ENCODE measurements at places on chromosomes 13 and 19.

DNA sequence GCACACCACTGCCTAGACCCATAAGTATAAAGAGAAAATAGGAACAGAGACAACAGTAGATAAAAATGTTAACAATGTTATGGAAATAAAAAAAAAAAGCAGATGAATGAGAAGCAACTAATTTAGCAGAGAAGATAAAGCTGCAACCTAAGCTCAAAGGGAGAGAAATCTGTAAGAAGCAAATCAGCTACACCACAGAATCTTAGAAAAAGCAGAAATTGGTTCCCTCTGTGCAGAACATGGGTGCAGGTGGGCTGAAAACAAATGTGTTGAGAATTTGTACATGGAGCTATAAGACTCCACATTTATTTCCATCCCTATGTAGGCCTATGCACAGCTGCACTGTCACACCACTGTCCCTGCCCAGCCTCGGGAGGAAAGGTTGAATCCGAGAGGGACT, 44.8 kb upstream of the KATNAL1 start:
- no peak for DNase-seq

DNA sequence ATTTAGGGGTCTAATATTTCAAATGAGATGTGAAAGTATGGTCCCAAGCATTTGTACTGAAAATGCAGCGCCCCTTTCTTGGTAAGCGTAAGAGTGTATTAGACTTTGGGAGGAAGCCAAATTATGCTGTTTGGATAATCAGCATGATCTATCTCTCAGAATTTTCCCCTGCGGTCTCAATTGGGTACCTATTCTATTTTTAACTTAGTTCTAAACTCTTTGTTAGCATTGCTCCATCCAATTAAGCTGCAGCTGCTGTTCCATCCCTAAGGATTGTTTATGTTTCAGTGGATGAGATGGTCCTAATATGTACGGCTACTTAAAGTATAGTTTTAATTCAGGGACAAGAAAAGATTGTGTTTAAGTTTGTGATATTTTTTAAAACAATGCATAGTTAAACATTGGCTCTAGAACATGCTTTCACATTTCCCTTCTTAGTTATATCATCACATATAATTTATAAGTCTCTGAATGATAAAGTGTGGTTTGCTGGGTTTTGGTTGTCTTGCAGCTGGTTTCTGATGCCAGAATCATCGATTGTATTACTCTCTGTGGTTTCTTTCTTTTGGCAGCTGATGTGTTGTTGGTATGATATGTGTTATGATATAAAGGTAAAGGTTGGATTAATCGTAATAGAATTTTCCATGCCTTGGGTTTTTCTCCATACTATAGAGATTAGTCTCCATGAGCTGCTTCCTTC, 15.0 kb downstream of the POLR1D start:
- no peak for DNase-seq

- peak; percentile 28 for DNase-seq
Observed at GRCh38 chr13:51125495-51126226, 14.6 kb upstream of the C13orf42 start.

- DNase-seq = peak; percentile 77
Observed at GRCh38 chr13:50123862-50124535, 108.8 kb downstream of the KCNRG start.

DNA sequence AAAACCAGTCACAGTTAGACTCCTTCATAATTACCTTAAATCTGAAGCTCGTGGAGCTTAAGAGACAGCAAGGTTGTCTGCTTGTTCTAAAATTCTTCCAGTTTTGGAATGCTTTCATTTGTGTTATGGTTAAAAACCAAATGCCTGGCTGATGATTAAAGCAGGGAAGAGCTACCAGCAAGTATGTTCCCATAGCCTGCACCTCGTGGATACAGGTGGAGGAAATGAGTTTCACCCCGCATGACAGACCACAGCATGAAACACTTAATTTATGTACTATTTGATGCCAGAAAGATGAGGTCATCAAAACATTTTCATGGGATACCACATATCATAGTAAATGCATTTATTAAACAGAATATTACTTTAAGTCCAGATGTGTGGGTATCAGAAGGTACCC, 416 bp upstream of the DOCK9 start:
- DNase-seq = no peak

DNA sequence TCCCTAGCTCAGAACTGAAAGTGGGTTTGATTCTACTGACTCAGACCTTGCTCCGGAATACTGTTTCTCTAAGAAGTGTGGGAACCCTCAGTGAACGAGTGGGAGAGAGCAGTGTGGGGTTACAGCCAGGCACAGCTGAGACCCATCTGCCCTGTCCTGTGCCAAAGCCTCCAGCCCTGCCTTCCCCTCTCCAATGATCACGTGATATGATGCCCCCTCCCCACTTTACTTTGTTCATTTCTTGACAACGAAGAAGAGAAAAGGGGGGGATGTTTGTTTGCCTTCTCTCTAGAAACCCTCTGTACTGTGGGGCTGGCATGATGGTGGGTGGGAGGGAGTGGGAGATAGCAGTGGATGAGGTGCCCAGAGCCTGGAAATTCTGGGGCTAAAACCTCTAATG, 96.0 kb downstream of the RNASEH2B start:
- DNase-seq = no peak

GRCh38 chr13:61463024-61463423, 47.4 kb upstream of the PCDH20 start:
- no peak for DNase-seq

GRCh38 chr13:33677215-33677614, 140.7 kb upstream of the RFC3 start:
- DNase-seq = no peak

DNA sequence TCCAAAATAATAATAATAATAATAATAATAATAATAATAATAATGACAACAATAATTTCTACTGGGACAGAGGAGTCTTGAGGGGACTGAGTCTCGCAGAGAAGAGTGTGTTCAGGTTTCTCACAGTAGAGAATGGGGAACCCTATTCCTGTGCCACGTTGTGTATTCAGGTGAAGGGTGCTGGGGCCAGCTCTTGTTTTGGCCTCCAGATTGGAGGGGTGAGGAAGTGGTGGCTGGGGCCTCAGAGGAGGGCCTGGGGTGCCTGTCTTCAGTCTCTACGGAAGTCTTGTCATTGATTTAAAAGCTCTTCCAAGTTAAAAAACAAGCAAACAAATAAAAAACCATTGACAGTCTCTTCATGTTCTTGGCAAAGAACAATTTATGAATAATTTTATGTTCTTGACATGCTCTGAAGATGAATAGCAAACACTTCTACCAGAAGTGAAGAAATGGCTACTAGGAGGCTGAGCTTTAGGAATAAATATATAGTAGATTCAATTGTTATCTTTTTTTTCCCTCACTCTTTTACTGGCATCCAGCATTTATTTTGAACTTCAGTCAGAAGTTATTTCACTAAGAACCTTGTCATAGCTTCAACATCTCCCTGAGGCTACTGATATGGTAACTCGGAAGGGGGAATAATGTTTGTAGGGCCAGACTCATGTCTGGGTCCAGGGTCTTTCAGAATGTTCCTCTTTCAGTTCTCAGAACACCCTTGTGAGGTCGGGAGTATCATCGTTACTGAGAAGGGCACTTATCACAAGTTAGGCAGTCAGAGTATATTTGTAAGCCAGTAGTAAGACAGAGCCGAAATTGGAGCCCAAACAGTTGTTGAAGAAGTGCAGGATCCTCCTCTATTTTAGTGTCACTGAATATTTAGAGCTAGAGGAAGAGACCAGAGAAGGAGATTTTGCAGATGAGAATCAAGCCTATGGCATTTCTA, 13.1 kb downstream of the LRCH1 start:
- DNase-seq = no peak

DNA sequence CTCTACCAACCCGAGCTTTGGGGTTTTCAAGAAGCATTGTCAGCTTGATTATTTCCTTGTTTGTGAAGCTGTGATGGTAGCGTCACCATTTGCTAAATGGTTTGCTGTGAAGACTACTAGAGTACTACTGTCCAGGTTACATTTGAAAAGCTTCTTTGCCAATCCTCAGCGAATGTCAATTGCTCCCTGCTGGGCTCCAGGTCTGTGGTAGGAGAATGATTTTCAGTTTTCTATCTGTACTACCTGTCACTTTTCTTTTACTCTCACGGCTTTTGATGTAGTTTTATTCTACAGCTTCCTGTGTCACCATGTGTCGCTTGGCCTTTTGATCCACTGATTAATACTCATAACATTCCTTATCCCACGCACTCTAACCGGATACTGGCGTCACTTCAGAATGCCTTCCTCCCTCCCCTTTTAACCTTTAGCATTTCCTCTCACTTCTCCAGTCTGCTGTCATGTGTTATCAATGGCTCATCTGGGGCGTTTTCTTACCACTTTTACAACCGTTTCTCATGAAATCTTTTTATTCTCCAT, 7.5 kb upstream of the GPR183 start:
- DNase-seq = peak; percentile 79

- no peak for DNase-seq
Observed at GRCh38 chr13:35411059-35411744, 65.3 kb downstream of the MAB21L1 start.

DNA sequence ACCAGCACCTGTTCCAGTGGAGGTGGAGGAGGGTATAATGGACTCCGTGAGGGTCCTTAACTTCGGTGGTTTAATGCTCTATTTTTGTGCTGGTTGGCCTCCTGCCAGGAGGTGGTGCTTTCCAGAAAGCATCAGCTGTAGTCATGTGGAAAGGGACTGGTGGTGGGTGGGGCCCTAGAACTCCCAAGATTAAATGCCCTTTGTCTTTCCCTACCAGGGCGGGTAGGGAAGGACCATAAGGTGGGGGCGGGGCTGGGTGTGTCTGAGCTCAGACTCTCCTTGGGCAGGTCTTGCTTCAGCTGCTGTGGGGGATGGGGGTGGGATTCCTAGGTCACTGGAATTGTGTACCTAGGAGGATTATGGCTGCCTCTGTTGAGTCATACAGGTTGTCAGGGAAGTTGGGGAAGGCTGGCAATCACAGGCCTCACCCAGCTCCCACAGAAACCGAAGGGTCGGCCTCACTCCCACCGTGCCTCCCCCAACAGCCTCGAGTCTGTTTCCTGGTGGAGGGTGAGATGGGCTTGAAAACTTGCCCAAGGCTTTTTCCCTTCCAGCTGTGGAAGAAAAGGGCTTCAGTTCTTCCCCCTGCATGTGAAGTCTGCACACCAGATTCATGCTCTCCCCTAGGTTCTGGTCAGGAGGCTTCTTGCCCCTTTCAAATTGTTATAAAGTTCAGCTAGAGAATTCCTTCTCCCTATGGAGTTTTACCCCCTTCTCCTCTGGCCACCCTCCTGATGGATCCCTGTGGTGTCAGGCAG, 60.3 kb upstream of the CLDN10 start:
- DNase-seq = no peak

- DNase-seq = no peak
Observed at GRCh38 chr13:107845911-107846310, 369.4 kb downstream of the LIG4 start.

- DNase-seq = no peak
Observed at GRCh38 chr13:84086847-84087162, 204.5 kb upstream of the SLITRK1 start.

GRCh38 chr19:46124638-46125115, at the start of gene IGFL3:
TSS of gene IGFL3 (minus strand) at chr19:46124688. CDS start at chr19:46124649, 39 bp downstream.
- no peak for DNase-seq

DNA sequence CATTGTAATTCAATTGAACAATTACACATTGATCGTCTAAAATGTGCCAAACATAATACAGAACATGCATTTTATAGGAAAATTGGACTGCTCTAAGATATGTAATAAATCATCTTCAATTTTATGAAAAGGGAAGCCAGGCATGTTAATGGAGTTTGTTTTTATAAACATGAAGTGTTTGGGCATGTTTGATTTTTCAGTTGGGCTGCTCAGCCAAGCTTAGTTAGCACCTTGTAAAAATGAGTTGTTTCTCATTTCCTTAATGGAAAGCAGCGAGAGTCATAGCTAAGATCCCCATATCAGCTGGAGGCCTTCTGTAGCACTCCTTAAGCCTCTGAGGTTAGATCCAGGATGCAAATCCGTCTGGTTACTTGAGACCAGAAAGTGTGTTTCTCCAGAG, 422.3 kb downstream of the SPRY2 start:
- no peak for DNase-seq

- no peak for DNase-seq
Observed at GRCh38 chr19:42220751-42221097, 612 bp downstream of the ZNF526 start.

DNA sequence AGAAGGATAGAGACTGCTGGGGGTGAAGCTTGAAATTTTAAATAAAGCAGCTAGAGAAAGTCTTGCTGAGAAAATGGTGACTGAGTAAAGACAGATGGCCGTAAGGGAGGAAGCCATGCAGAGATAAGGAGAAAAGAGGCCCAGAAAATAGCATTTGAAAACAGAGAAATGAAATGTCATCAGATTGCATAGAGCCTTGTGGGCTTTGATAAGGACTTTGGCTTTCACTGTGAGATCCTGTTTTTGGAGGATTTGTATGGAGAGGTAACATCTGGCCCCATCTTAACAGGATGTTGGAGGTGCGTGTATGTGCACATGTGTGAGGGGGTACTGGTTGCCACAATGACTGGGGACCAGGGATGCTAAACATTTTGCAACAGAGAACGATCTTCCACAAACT, 19.5 kb upstream of the ATP8A2 start:
- no peak for DNase-seq

DNA sequence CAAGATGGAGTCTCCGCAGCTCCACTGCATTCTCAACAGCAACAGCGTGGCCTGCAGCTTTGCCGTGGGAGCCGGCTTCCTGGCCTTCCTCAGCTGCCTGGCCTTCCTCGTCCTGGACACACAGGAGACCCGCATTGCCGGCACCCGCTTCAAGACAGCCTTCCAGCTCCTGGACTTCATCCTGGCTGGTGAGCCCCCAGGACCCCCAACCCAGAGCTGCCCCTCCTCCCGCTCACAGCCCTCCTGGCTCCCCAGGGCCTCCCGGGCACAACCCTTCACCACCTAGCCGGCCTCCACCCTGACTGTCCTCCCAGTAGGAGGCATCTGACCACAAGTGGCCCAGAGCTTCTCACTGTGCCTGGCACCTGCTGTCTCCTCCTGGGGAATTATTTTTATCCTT, 9.4 kb downstream of the SYNGR4 start:
- DNase-seq = no peak

DNA sequence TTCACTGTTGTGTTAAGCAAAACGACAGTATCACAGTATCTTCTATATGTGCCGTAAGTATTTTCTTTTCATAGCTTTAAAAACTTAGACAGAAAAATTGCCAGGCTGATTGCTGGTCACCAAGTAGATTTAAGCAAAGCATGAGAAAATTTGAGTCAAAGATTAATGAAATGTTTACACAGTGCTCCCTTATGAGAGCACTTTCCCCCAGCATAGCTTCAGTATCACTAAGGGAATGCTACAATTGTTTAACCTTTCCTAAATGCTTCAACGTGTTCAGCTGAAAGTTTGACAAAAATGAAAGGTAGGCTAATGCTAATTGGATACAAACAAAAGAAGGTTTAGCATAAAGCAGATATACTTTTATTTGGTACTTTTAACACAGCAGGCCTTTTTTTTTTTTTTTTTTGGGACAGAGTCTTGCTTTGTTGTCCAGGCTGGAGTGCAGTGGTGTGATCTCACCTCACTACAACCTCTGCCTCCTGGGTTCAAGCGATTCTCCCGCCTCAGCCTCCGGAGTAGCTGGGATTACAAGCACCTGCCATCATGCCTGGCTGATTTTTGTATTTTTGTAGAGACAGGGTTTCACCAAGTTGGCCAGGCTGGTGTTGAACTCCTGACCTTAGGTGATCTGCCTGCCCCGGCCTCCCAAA, 23.4 kb downstream of the PCCA start:
- DNase-seq = no peak

Data from CD4-positive, alpha-beta T cell treated with Interleukin-2 at 100 ng/mL for 4 hours (primary cell).